ENCODE measurements at places on chromosomes 5 and 9. TPM values are rescaled to one million over a fixed set of nuclear protein-coding genes. Genes with fewer than 3 reads are reported as not detected.

GRCh38 chr5:180394031-180394636 lies 41.0 kb upstream of the GFPT2 start:
- no peaks in the 10 kb centered on the region for H3K4me1 ChIP-seq
- DNase-seq: no peak
- no peaks in the 10 kb centered on the region for H3K27me3 ChIP-seq
- H3K4me3 ChIP-seq: no peak overlapping the region

IFNW1 gene
- total RNA-seq: not detected

- no peaks in the 10 kb centered on the region for H3K36me3 ChIP-seq
- no peak for DNase-seq
- no peak overlapping the region for H3K27ac ChIP-seq
These were observed 97.9 kb downstream of the CDH6 start for GRCh38 chr5:31291323-31291854.

- H3K27ac ChIP-seq: no peak overlapping the region
- no peaks in the 10 kb centered on the region for H3K4me1 ChIP-seq
- no peak overlapping the region for H3K4me3 ChIP-seq
- no peaks in the 10 kb centered on the region for H3K27me3 ChIP-seq
These were observed 250.2 kb upstream of the GAS1 start for GRCh38 chr9:87197349-87198130.

CDC25C gene
- total RNA-seq: 14.1 TPM

POU5F2 gene
- 0.39 TPM for total RNA-seq
